Esophagus squamous epithelium (tissue), 5 donors: ENCODE measurements at places on chromosomes 5 and 9.

DNA sequence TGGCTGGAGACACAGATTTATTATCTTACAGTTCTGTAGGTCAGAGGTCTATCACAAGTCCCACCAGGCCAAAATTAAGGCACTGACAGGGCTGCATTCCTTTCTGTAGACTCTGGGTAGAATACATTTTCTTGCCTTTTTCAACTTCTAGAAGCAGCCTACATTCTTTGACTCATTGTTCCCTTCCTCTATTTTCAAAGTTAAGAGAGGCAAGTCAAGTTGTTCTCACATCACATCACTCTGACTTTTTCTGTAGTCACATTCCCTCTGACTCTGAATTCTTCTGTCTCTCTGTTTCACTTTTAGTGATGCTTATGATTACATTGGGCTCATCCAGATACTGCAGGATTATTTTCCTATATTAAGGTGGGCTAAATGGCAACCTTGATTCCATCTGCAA lies 119.0 kb downstream of the MELK start:
- DNase-seq = no peak

DNA sequence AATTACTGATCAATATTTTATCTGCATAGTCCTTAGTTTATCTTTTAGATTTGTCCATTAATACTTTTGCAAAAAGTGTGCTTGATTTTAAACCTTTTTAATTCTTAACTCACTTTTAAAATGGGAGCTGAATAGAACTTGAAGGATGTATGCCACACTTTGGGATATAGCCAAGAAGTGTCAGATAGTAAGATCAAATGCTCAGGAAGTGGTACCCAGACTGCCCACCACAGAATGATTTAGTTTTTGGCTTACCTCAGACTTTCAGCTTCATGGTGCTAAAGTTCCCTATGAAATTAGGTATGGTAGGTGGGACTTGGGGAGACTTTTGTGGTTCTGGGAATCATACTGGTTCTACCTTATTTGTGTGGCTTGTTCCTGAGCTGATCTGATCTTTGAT lies 14.7 kb downstream of the FOCAD start:
- no peak for DNase-seq

- no peak for DNase-seq
These were observed 21.6 kb downstream of the SH3GLB2 start for GRCh38 chr9:129006328-129007034.

GRCh38 chr9:13047827-13048587 lies 231.5 kb downstream of the MPDZ start:
- DNase-seq = no peak

- no peak for DNase-seq
These were observed 157.0 kb downstream of the C9orf152 start for GRCh38 chr9:110050925-110051355.

GRCh38 chr5:117394506-117395157 lies 820.0 kb upstream of the SEMA6A start:
- no peak for DNase-seq

DNA sequence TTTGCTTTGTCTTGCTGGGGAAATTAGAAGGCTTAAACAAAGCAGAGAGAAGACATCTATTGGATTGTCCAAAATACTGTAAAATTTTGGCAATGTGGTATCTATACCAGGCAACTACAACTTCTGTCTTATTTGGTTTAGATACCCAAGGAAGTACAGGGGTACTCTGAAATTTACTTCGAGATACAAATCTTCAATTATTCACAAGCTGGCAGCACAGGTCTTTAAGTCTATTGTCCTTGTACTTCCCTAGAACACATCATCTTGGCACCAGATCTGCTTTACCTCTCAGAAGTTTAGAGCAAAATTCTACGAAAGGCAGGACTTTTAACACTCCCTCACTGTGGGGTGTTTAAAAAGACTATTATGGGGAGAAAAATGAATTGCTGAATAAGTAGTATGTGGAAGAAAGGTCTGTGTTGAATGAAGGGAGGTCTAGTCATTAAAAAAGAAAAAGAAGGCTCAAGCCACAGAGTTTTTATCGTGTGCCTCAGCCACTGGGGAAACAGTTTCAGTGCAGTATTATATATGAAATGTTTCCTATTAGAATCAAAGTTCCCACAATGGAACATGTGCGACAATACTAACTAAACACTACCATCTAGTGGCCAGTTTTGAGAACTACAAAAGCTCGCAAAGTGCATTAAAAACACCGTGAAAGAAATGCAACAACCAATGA lies 93.7 kb downstream of the PDE4D start:
- DNase-seq = no peak

- DNase-seq = no peak
These were observed 27.2 kb upstream of the NOTCH1 start for GRCh38 chr9:136572828-136573625.

- DNase-seq = peak; percentile 38
These were observed at the start of gene SERINC5 for GRCh38 chr5:80255811-80256712. Gene SERINC5, minus strand, starts transcription at chr5:80256048. Its CDS starts 126 bp downstream, at chr5:80255922.

DNA sequence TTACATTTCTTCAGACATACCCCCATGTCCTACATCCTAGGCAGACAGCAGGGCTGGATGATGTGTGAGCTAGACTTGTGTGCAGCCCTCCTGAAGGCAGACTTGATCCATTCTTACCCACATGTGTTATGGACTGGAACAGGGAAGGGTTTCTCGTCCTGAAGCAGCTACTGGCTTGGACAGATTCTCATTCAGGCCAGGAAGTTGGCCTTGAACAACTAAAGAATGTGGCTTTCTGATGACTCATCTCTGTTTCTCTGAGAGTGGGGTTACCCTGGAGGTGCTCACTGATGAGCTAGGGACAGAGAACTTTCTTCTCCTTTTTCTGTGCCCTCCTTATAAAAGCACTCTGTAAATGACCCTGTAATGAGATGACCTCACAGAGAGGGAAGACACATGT lies 246.5 kb downstream of the PCSK5 start:
- no peak for DNase-seq

DNA sequence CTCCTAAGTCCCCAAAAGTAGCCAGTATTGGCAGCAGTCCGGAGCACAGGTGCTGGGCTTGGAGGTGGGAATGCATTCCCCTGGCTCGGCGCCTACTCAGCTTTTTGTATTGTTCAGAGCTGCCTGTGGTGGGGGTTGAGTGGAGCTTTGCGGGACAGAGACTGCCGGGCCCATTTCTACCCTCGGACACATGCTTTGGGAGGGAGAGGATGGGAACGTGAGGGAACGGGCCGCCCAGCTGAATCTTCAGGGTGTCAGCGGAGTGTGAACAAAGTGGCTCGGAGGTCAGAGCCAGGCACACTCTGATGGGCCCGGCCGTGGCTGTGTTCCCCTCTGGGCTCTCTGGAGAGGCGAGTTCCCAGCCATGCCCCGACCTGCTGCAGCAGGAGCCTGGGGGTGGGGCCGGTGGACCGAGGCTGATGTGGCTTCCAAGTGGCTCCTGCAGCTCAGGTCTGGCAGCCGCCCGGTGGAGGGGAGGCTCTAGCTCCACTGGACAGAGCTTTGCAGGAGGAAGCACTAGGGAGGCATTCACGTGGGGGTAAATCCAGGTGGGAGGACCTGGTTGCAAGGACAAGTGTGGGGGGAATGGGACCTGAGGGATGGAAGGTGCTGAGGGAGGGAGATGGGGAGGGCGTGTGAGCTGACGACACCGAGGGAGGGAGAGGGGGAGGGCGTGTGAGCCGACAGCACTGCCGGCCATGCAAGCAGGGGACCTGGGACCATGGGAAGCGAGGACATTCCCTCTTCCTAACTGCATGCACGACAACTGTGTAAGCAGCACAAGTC lies 31.1 kb upstream of the SLC6A3 start:
- DNase-seq = no peak

DNA sequence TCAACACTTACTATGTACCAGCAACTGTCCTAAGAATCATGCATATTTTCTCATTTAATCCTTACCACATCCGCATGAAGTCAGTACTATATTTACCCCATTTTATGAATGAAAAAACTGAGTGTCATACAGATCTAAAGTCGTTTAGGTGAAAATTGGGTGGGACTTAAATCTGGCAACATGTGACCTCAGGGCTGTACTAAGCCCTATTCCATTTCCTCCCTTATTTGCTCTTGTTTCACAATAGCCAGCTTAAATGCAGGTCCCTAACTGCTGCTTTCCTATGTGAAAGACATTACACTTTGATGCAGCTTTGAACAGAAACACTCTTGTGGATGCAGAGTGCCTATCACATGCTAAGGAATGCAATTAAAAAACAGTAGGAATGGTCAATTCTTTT lies 2.5 kb upstream of the RAB14 start:
- DNase-seq = no peak

- no peak for DNase-seq
These were observed 57.1 kb downstream of the GALNT12 start for GRCh38 chr9:98864281-98865174.

GRCh38 chr9:12719431-12719830 lies 26.2 kb downstream of the TYRP1 start:
- no peak for DNase-seq

DNA sequence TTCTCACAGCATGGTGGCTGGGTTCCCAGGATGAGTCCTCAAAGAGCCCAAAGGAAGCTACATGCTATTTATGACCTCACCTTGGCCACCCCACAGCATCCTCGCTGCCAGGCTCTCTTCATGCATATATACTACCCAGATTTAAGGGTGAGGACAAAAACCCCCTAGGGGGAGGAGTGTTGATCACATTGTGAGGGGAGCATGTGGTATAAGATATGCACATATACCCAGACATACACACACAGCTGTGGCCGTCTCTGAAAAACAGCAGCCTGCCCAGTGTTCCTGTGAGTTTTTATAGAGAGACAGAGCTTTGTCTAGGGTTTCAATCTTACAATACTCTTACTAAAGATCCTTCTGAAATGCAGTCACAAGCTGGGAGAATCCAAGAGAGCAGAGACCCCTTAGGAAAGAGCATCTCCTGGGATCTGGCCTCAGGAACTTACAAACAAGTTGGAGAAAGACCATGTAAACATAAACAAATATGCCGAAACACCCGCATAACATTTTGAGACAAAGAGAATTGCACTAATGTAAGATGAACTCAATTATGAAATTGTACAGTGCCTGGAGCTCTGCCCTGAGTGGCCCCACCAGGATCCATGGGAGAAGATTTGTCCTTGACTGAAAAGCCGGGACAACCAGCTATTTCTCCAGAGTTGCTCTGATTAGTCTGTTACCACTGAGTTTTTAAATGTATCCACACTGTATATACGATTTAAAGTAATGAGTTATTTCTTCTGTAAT lies 146.4 kb downstream of the GADD45G start:
- DNase-seq = no peak

- no peak for DNase-seq
These were observed 132.8 kb downstream of the MCTP1 start for GRCh38 chr5:95152131-95152530.

GRCh38 chr5:72268753-72269410 lies 51.2 kb downstream of the MRPS27 start:
- DNase-seq = no peak

GRCh38 chr9:112142420-112142819 lies 32.7 kb downstream of the SUSD1 start:
- DNase-seq = no peak

DNA sequence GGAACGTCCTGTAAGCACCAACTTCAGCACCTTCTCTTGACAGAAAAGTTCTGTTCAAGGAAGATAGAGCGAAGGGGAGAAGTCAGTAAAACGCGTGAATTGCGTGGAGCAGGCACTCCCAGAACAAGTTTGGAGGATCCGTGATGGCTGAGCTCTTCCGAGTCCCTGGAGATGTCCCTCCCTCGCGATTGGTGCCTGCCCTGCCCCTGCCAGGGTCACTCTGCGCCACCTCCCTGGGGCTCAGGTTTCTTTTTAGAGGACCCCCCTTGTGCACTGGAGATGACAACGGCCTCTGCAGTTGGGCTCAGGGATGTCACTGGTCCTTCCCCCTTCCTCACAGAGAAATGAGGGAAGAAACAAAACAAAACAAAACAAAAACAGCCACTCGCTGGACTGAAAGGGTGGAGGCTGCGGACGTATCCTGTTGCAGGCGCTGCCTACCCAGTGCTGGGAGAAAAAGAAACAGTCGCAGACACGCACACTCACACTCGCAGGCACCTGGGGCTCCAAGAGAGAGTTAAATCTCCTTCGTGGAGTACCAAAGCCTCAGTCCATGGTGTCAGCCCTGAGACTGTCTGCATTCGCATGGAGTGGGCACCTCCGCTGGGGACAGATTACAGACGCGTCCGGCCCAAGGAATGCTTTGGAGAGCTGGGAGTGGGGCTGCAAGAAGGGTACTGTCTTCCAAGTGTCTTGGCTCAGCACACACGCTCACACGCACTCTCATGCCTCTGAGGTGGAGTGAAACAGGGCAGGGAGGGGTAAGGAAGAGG lies 512.7 kb downstream of the SLCO4C1 start:
- no peak for DNase-seq
